ENCODE measurements at places on chromosomes 12 and 14. TPM values are rescaled to one million over a fixed set of nuclear protein-coding genes. Genes with fewer than 3 reads are reported as not detected.

CBLN3 gene
- 2.6 TPM for polyA plus RNA-seq

CCER1 gene
- polyA plus RNA-seq: not detected

CRIP1 gene
- 24.1 TPM for polyA plus RNA-seq

CHGA gene
- polyA plus RNA-seq: not detected

DTX1 gene
- 10.3 TPM for polyA plus RNA-seq

APOF gene
- not detected for polyA plus RNA-seq

SMCO2 gene
- polyA plus RNA-seq: 0.37 TPM

KRT72 gene
- not detected for polyA plus RNA-seq

PLCZ1 gene
- 0.28 TPM for polyA plus RNA-seq

CLEC4D gene
- 0.42 TPM for polyA plus RNA-seq

SUSD6 gene
- polyA plus RNA-seq: 20.2 TPM

PRORP gene
- 33.3 TPM for polyA plus RNA-seq

FAIM2 gene
- 2.8 TPM for polyA plus RNA-seq

HOXC9 gene
- polyA plus RNA-seq: 22.3 TPM

NANOG gene
- polyA plus RNA-seq: 0.06 TPM

SELPLG gene
- polyA plus RNA-seq: 1.6 TPM

OTOGL gene
- 1.0 TPM for polyA plus RNA-seq

LRRIQ1 gene
- polyA plus RNA-seq: 38.7 TPM

IL23A gene
- 0.58 TPM for polyA plus RNA-seq

OLR1 gene
- polyA plus RNA-seq: 1.4 TPM

DDX23 gene
- 106 TPM for polyA plus RNA-seq

PTPRQ gene
- polyA plus RNA-seq: 21.9 TPM

MYF6 gene
- polyA plus RNA-seq: 0.18 TPM

TPH2 gene
- polyA plus RNA-seq: 0.36 TPM

ADCK1 gene
- polyA plus RNA-seq: 11.3 TPM

CD69 gene
- 3.8 TPM for polyA plus RNA-seq

GABARAPL1 gene
- polyA plus RNA-seq: 84.5 TPM

CSRP2 gene
- polyA plus RNA-seq: 90.7 TPM

LRP1-AS gene
- polyA plus RNA-seq: not detected
